ENCODE measurements at places on chromosomes 3 and 15.
A peak's percentile ranks its signal among the peaks of the same experiment; 100 is the strongest.

DNA sequence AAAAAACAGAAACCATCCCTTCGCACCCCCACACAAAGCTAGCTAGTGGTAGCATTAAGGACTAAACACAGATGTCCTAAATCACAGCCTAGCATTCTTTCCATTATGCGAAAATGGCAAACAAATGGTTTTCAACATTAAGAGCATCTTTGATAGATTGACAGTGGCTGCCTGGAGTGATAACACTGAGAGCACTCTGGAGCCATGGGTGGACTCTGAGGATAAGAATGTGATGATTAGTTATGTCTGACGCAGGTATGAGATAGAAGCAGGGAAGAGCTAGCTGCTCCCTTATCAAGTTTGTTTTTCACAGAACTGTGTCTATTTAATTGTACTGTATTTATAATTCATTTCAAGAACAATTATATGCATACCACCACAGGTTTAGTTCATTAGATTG is 142.9 kb downstream of the PDZRN3 start:
- H3K36me3 ChIP-seq, result peaks cover 2% of the 10 kb centered on the region
- no peak overlapping the region for H3K27ac ChIP-seq
- no peak for DNase-seq
- H3K27me3 ChIP-seq, result no peaks in the 10 kb centered on the region
- H3K4me3 ChIP-seq, result no peak overlapping the region

DNA sequence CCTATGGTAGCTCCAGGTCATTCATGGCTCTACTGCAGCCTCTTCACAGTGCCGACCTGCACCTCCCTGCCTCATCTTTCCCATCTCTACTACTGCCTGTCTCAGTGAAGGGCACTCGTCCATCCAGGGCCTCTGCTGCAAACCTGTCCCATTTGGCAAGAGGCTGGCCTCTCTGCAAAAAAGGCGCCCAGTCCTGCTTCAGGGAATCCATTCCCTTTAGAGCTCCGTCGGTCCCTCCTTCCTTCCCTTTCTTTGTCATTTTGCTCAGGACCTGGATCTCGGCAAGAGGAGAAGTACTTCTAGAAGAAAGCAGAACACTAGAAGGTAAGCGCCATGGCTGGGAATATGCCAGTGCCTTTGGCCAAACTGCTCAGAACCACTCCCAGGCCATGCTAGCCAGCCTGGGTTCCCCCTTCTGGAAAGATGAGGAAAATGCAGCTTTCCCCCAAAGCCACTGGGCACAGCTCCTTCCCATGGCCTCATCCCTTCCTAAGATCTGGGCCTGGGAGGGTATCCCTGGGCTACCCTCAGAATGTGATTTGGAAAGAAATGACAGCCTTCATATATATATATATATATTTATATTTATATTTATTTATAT is 6.4 kb upstream of the ISL2 start:
- DNase-seq, result no peak
- H3K27ac ChIP-seq, result no peak overlapping the region
- no peaks in the 10 kb centered on the region for H3K36me3 ChIP-seq
- H3K4me3 ChIP-seq, result no peak overlapping the region
- H3K27me3 ChIP-seq, result peaks cover 70% of the 10 kb centered on the region

- H3K27me3 ChIP-seq, result peaks cover 15% of the 10 kb centered on the region
- peaks cover 4% of the 10 kb centered on the region for H3K4me1 ChIP-seq
- no peak for DNase-seq
- H3K27ac ChIP-seq, result no peak overlapping the region
- no peak overlapping the region for H3K4me3 ChIP-seq
- H3K36me3 ChIP-seq, result peaks cover 2% of the 10 kb centered on the region
These were observed 1.9 kb downstream of the FGF7 start for GRCh38 chr15:49424954-49425353.

DNA sequence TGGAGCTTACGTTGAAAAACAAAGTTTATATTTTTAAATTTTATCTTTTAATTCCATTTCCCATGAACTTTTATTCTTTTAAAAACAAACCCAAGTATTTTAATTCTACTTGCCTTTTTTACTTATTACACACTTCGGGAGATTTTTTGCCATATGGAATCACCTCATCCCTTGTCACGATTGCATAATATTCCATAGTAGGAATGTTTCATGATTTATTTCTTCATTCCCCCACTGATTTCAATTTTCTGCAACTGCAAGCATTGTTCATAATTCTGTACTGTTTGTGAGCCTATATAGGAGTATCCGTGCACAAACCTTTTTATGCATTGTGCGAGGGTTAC is 574 bp upstream of the SLC25A36 start:
- H3K4me3 ChIP-seq, result peak overlapping the region; percentile 94
- H3K4me1 ChIP-seq, result peaks cover 43% of the 10 kb centered on the region
- H3K27ac ChIP-seq, result peak overlapping the region; percentile 94
- H3K36me3 ChIP-seq, result peaks cover 11% of the 10 kb centered on the region

- no peak overlapping the region for H3K27ac ChIP-seq
- H3K4me3 ChIP-seq, result no peak overlapping the region
- DNase-seq, result no peak
These were observed 138.4 kb downstream of the LEKR1 start for GRCh38 chr3:156964577-156964976.

DNA sequence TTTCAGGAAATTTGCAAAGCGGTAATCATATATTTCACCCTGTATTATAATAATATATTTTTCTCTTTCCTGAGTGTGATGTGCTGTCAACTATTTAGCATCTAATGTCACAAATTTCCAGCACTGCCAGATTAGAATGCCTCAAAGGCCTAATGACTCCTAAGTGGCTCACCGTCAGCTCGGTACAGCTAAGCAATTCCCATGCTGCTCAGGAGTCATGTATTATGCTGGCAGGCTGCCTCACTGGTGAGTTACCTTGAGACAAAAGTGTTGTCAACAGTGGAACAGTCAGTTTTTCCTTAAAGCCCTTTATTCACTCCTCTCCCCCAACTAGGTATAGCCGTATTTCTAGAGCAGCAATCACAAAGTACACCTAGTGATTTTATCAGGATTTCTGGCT is 83.6 kb downstream of the NSUN3 start:
- no peak overlapping the region for H3K4me3 ChIP-seq
- H3K36me3 ChIP-seq, result no peaks in the 10 kb centered on the region
- no peak for DNase-seq
- H3K27ac ChIP-seq, result no peak overlapping the region
